Stimulated activated CD4-positive, alpha-beta T cell treated with anti-CD3 and anti-CD28 coated beads, Interleukin-4, amount 100 ng/mL, for 4 hours (primary cell): ENCODE measurements at places on chromosomes 5 and 9.
A peak's percentile ranks its signal among the peaks of the same experiment; 100 is the strongest.

DNA sequence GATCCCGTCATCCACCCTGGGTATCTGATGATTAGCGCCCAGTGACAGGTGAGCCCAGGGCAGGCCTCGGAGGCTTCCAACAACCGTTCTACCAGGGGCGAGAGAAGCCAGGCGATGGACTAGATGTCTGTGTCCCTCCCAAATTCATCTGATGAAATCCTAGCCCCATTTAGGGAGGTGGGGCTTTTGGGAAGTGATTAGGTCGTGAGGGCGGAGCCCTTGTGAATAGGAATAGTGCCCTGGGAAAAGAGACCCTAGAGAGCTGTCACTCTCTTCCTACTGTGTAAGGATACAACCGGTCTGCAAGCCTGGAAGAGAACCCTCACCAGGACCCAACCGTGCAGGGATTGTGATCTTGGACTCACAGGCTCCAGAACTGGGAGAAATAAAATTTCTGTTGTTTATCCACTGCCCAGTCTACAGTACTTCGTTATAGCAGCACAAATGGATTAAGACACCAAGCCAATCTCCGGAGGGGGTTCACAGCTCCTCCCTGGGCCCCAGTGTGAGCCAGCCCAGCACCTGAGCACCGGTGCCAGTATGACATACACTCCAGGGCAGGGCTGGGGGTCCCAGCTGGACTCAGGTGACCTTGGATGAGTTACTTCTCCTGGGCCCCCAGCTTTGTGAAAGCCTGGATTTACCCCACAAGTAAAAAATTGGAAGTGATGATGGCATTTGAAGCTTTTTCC, 162.2 kb downstream of the DAB2IP start:
- DNase-seq: no peak

DNA sequence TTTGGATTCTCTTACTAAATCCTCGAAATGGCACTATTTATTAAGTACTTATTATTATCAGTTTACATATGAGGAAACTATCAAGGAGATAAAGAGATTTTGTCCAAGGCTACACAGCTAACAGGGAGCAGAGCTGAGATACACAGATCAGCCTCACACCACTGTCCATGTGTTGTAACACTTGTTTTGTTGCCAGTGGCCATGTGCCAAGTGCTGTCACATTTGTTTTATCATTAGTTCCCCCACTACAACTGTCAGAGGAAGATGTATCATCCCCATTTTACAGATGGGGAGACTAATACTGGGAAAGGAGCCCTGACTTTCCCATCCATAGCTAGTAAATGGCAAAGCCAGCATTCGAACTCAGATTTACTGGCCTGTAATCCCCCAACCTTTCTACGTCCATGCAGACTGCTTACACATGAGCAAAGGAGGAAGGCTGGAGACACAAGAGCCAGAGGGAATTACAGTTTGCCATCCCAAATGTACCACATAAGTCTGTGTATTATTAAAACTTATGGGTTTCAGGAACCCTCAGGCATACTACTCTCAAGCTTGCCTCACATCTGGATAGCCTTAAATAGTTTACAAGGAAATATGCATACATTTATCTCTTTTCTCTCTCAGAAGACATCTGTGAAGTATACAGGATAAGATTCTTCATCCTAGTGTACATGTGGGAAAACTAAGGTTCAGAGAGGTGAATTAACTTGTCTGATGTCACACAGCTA, 25.1 kb downstream of the PAPPA start:
- DNase-seq: no peak

DNA sequence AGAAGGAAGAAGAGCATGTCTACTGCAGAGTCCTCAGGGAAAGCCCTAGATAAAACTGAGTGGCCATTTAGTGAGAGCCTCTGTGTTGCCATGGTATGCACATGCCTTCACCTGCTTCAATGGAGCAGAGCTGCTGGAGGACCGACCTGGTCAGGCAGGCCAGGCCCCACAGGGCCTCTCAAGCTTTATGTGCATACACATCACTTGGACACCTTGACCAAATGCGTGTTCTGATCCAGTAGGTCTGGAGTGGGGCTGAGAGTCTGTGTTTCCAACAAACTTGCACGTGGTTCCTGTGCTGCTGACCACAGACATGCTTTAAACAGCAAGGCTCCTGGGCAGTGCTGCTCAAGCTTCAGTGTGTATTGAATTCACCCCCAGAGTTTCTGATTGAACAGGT, 51.4 kb upstream of the SLC2A8 start:
- no peak for DNase-seq

DNA sequence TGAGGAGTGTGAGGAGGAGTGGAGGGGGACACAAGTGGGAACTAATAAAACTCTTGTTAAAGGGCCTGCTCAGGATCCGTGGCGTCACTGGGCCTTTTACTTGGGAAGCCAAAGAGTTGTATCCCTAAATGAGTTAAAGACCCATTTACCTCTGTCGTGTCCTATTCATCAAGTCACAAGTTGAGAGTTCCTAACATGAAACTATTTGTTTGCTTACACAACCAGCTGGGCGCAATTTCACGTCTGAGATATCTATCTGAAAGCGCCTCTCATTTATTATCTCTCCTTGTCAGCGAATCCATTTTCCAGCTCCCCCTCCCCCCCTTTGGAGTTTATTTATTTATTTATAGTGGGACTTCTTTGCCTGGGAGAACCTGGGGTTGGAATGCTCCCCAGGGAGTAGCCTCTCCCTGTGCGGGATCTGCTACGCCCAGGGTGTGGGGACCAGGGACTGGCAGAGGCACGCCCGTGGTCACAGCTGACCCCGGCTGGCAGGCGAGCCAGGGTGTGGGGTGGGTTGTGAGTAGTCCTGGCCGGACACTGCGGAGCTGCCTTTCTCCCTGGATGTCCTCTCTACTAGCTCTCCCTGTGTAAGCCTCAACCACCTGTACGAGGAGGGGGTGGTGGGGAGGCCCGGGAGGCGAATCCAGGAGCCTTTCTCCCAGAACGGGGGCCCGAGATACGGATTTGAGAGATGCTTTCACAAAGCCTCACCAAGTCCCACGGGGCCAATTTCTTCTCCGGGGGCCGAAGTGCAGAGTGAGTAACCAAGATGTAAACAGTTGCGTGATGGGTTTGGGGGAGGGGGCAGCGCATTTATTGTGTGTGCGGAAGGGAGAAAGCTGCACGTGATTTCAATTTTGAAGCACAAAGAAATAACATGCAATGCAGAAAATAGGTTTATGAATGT, 15.3 kb downstream of the NR2F1 start:
- no peak for DNase-seq

DNA sequence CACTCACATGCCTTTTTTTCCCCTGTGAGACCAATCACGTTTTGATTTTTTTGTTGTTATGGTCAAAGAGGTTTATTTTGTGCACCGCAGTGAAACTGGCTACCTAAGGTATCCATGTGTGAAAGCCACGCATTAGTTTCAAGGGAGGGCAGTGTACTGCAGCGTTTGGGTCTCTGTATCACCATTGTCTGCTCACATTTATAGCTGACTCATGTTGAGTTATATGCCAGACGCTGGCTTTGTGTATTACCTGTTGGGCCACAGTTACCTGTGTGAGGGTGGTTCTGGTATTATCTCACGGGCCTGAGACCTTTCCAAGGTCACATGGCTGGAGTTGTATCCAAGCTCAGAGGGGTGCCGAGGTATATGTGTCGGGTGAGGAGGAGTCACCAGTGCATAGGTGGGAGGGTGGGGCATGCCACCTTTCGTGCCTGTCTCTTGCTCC, 75.8 kb downstream of the ARHGAP26 start:
- no peak for DNase-seq

GRCh38 chr5:58012102-58012501, 447.8 kb downstream of the PLK2 start:
- DNase-seq: no peak

GRCh38 chr9:110555551-110556331, 23.8 kb downstream of the SVEP1 start:
- no peak for DNase-seq

DNA sequence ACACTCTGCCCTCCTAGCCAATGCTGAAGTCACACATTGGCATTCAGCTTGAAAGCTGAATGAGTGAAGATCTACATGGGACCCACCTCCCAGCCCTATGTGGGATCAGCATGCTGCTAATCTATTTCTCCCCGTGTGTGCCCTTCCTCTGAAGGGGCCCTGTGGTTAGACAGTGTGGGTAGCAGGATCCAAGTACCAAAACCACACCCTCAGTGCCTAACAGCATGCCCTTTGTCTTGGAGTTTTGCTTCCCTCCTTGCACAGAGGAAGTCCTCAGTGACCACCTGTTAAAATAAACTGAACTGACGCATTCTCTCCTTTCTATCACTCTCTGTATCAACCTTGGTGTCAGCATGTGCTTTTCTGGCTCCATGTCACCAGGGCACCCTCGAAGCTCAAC, 25.0 kb downstream of the SH3TC2 start:
- DNase-seq: no peak

DNA sequence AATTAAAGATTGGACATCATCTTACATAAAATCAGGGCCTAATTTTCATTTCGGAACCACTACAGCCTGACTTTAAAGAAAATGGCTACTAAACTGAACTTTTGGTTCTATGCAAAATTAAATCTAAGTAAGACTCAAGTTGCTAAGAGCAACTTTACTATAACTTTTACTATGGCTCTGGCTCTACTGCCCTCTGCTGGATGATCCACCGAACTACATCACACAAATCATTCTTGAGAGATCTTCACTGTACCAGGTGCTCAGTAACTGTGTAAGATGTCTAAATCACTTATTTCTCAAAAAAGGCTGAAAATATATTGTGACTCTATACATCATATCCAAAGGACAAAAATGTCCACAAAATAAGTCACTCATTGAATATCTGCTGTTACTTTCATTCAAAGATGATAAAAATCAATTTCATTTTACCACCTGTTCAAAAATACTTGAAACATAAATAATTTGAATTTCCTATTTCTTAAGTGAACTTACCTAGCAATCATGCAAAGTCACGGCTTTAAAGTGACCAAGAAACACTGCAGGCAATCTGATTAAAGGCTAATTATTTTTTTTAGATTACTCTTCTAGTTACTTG, 13.5 kb downstream of the MOCS2 start:
- peak; percentile 51 for DNase-seq

DNA sequence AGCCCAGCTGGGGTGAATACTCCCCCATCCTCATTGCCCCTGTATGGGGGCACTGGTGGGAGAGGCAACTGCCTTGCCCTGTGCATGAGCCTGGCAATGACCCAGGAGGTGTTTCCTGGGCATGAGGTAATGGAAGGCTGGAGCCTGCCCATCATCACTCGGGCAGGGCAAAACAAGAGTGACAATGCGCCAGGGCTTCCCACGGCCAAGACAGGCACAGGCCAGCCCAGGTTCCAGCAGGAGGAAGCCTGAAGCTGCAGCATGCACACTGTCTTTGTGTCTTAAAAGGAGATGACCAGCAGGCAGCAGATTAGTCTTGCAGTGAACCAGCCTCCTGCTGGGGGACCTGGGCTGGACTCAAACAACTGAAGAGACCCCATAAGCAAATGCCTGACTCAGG, 92.2 kb upstream of the SMIM23 start:
- no peak for DNase-seq

- DNase-seq: no peak
Observed at GRCh38 chr5:76273206-76273885, 129.7 kb upstream of the IQGAP2 start.

DNA sequence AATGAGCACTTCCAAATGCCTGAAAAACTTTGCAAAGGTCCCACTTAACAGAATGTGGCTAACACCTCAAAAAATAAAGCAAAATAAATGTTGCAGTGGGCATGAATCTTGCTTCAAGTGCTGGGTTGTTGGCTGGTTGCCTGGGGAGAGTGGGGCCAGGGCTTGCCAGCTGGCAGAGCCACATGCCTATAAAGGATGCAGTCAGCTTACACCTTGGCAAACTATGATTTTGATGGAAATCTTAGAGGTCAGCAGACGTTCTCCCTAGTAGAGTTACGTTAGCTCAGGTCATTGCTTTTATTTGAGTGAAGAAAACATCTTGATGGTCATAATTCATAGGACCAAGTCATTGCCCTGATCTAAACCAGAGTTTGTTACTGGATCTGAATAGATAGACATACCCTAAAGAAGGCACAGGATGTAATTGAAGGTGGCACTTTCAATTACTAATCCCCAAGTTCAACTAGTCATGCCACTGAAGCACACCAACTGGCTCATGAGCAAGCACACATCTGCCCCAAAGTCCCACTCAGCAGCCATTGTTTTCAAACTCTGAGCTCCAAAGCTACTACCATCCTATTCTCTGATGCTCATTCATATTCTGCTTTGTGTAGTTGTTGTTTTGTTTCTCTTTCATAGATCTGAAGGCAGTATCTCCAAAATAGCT, 51.2 kb upstream of the ZSWIM6 start:
- no peak for DNase-seq

GRCh38 chr5:164214698-164215097, 709.3 kb downstream of the MAT2B start:
- DNase-seq: no peak

GRCh38 chr9:37972351-37972848, 68.5 kb upstream of the SLC25A51 start:
- DNase-seq: no peak

GRCh38 chr5:82217917-82218316, 60.2 kb downstream of the RPS23 start:
- DNase-seq: no peak

DNA sequence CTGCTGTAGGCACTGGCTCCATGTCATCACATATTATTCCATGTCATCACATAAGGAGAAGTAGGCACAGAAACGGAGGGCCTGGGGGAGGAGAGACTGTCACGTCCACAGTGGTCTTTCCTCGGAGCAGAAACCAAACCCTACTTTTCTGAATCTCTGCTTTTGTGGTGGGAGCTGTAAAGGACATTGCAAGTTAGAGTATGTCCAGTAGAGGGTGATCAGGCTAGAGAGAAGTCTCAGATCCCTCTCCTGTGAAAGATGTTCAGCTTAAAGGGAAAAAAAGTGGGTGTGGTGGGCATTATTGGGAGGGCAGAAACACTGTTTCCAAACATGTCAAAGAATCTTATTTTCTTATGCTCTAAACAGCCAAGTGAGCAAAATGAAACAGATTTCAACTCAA, 19.4 kb upstream of the FBP2 start:
- DNase-seq: no peak

- no peak for DNase-seq
Observed at GRCh38 chr9:115671236-115671962, 482.2 kb upstream of the PAPPA start.

- no peak for DNase-seq
Observed at GRCh38 chr5:135832941-135833920, 1.2 kb upstream of the SLC25A48 start.
